ENCODE measurements at places on chromosomes 12 and 14.
A peak's percentile ranks its signal among the peaks of the same experiment; 100 is the strongest.

GRCh38 chr14:65620195-65620594 is 207.7 kb downstream of the FUT8 start:
- DNase-seq: no peak

DNA sequence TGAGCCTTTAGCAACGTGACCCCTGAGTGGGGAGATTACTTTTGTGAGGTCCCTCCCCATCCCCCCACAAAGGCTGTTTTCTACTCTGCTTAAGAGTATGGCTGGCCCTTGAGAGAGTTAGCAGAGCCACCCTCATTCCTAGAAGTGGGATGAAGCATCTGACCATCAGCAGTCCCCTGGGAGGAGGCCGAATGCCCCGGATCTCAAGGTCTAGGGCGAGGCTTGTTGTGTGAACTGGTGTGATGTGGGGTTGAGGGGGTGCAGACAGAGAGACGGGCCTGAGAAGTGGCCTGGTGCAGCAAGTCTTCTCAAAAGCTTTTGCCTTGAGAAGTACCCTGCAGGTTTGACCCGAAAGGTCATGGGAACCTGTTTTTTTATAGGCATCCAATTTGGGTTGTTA is 153.0 kb upstream of the FKBP4 start:
- DNase-seq: no peak

GRCh38 chr12:131634037-131634436 is 76.9 kb upstream of the SFSWAP start:
- DNase-seq: no peak

DNA sequence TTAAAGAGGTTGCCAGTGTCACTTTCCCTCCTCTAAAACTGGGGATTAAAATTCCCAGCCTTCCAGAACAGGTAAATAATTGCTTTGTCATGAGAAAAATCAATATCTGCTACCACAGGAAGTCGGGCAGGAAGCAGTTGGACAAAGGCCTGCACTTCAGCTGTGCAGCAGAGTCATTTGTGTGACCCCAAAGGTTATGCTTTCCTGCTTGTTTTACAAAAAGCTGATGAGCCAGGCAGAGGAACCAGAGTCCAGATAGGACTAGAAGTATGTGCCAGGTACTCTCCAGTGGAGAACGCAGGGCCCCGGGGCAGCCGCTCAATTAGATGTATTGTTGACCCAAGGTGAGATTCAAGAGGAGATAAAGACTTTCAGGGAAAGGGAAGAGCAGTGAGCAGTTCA is 117.1 kb upstream of the FRMD6 start:
- DNase-seq: no peak

DNA sequence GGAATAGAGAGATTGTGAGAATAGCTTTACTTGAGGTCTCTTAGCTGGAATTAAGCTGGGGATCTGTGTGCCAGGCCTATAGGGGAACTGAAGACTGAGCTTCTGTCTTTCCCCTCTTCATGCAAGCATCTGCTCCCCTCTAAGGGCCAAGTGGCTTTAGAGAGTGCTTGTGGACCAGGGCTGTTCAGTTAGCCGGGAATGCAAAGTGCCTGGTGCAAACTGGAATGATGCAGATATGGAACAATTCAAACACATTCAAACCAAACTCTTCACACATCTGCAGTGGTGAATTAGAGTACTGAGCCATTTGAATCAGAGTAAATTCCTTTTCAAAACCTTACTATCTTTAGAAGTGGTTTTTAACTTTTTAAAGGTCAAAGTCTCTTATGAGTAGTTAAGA is 99.0 kb downstream of the LIN7A start:
- no peak for DNase-seq

DNA sequence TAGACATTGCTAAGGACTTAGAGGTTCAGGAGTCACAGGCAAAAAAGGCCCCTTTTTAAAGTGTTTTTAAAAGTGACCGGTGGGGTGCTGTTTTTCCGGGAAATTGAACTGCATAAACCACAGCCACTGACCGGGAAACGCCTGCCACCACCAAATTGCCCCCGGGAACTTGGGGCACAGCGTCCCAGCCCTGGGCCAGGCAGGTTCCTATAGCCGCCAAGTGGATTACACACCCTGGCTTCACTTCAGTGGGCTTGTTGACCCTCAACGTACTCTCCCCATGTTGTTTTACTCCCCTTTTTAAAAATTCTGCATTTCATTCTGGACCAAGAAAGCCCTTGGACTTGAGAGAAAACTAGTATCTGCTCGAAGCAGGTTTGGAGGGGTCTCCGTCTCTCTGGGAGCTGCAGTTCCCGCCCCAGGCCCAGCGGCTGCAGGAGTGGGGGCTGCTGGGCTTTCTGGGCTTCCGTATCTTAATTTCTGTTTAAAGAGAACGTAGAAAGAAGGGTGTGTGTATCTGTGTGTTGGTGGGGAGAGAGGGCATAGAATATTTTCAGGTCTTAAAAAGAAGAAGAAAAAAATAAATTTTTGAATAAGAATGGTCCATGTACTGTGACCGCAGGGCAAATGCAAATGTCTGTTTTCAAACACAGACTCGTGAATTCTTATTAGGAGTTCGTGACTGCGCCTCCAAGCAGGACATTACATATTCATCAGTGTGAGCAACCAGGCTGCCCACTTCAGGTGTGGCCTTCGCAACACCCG is 82.9 kb downstream of the PAPOLA start:
- no peak for DNase-seq

GRCh38 chr12:29858270-29858786 is 74.6 kb upstream of the TMTC1 start:
- no peak for DNase-seq

GRCh38 chr12:110957652-110958051 is 37.3 kb upstream of the MYL2 start:
- no peak for DNase-seq

- DNase-seq: no peak
Observed at GRCh38 chr14:42378880-42379279, 772.2 kb downstream of the LRFN5 start.

DNA sequence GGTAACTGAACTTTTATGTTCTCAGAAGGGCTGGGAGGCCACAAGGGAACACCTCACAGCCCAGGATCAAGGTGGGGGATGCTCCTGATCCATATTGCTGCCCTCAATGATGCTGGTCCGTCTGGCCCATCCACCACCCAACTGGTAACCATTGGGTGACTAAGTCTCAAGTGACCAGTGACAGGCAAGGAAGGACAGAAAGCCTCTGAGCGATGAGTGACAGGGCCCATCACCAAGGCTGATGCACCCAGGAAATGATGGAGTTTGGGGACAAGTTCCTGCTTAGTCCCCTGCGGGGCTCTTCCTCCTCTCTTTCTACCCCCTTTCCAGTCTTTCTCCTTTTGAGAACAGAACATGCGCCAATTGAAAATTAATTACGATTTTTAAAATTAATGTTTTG is 2.6 kb upstream of the MMP19 start:
- DNase-seq: no peak

DNA sequence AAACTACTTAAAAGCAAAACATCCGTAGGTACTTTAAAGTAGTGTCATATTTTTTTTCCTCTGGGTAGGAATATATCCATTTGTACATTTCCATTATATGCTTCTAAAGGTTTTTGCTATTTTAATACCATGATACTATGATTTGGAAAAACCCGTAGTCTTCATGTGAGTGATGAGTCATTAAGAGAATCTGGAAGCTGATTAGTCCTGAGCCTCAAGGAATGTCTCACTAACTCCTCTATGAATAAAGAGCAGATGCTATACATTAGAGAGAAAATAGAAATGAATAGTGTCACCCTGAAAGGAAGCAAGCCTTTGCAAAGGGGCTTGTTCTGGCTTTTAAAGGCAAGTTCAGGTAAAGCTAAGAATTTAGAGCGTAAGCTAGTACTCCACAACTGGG is 432.1 kb downstream of the CCDC91 start:
- no peak for DNase-seq

DNA sequence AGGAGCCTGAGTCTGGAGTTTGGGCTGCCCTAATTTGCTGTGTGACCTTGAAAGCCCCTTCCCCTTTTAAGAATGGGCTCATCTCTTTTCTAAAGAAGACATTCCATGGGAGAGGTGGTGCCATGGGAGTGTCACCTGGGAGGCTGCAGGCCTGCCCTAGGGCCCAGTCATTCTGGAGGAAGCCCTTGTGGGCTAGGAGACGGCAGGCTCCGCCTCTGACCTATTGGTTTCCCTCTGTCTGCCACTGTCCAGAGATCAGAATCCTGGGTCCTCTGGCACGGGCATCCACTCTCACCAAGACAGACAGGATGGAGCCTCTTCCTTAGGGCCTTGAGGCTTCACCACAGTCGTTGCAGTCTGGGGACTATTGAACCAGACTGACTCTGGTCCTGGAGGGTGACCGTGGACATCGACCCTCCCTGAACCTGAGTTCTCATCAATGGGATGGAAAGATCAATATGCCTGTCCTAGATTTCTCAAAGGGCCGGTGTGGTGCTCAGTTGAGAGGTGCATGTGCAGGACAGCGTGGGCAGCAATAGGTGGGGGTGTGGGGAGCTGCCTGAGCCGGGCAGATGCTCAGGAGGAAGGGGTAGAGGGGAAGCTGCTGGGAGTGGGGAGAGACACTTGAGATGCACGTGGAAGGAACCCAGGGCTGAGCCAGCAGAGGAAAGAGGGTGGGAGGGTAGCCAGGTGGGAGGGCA is 12.2 kb upstream of the CLMN start:
- DNase-seq: no peak

- no peak for DNase-seq
Observed at GRCh38 chr14:83473416-83474235, 1940.0 kb upstream of the SEL1L start.

DNA sequence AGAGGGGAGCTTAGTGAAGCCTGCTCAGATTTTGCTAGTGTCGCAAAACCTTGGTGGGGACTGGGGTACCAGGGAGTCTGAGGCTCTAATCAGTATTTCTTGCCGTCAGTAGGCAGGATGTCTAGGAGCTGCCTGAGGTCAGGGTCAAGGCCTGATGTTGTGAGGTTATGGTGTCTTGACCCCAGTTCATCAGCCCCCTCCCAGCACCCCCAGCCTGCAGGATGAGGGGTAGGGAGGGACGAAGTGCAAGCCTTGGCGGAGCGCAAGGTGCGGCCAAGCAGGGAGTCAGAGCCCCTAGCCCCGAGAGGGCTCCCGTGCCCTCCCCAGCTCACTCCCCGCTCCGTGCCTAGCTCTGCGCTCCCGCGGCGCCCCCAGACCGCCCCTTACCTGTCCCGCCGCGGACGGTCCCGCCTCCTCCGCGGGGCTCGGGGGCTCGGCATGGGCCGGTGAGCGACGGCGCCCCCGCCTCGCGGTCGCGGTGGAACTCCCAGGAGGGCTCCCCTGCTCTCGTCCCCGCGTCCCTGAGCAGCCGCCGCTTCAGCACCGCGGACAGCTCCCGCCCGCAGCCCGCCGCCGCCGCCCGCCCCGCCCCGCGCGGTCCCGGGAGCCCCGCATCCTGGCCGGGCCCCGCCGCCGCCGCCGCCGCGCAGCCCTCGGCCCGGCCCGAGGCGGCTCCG is 347 bp downstream of the SYNDIG1L start:
- DNase-seq: peak; percentile 63

- no peak for DNase-seq
Observed at GRCh38 chr12:89977405-89978085, 268.9 kb upstream of the ATP2B1 start.

- DNase-seq: peak; percentile 8
Observed at GRCh38 chr12:76764856-76765255, 941 bp downstream of the ZDHHC17 start.

DNA sequence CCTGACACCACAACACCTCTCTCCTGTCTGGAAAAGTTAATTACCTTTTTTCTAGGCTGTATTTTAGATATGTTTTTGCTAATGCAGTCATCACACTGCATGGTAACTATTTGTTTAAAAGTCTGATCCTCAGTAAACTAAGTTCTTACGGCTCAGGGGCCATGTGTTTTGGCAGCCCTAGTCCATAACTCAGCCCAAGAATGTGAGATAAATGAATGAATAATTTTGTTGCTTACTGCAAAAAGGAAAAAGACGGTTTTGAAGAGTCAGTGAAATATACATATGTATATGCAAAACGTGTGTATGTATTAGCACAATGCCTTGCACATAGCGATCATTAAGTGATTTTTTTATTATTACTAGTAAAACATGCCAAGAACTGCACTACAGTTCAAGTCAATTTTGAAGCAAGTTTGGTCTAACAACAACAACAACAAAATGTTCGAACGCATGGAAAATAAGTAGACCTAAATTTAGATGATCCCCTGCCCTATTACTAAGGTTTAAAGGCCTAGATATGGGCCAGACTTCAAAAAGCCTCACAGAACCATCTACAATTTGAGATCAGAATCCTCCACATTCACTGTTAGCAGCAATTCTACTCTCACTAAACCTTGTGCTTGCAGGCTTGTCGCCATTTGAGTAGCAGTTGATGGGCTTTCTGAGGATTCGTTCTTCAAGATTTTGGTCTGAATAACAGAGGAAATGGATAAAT is 140.0 kb downstream of the NDUFA12 start:
- no peak for DNase-seq

DNA sequence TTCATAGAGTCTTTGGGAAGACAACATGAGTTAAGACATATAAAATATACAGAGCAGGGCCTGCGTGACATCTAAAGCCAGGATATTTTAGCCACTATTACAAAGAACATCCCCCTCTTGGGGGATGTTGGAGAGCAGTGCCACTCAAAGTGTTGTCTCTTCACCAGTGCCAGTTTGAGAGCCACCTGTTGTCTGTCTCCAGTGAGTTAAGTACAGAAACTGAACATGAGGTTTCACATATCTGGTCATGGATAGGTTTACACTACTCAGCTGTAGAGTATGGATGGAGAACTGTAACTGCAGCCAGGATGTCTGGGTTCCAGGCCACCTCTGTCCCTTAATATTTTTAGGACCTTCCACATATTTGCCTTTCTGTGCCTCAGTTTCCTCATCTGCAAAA is 39.1 kb downstream of the RNFT2 start:
- DNase-seq: no peak

- peak; percentile 67 for DNase-seq
Observed at GRCh38 chr12:52582971-52583456, 9.4 kb upstream of the KRT74 start.

DNA sequence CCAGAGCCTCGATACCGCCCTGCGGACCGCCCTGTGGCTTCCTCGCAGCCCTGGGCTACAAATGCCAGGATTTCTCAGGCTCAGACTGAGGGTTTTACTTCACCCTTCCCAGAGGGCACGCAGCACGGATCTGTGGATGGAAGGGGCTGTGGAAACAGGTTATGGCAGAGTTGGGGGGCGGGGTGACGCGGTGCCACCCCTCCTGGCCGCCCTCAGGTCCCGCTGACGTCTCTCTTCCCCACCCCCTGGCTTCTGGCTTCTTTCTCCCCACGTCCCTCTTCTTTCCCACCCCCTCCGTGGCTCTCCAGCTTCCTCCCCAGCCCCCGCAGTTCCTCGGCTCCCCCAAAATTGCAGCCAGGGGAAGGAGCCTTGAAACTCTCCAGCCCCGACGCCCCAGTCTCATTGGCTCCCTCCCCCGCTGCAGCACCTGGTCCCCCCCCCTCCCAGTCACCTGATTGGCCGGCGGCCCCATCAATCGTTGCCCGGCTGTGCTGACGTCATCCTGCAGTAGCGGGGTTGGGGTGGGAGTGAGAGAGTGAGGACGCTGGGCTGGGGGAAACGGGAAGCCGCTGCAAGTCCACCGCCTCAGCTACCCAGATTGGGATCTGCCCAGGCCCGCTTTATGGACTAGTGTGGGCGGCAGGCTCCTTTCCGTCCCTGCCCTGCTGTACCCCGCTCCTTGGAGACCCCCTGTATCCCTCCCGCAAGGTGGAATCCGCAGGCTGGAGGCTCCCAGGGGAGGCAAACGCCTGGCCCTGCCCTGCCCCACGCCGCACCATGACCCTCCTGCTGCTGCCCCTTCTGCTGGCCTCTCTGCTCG is at the start of gene CLSTN3:
CLSTN3 (plus strand) TSS at position 500 of the 820 bp plus-strand sequence; CDS start at position 778, 278 bp downstream.
- DNase-seq: peak; percentile 87

- no peak for DNase-seq
Observed at GRCh38 chr14:20332431-20332787, 670 bp downstream of the CCNB1IP1 start.
